ENCODE measurements at places on chromosomes 12 and 14. TPM values are rescaled to one million over a fixed set of nuclear protein-coding genes. Genes with fewer than 3 reads are reported as not detected.

The LRRC10 gene
- total RNA-seq = not detected

DNA sequence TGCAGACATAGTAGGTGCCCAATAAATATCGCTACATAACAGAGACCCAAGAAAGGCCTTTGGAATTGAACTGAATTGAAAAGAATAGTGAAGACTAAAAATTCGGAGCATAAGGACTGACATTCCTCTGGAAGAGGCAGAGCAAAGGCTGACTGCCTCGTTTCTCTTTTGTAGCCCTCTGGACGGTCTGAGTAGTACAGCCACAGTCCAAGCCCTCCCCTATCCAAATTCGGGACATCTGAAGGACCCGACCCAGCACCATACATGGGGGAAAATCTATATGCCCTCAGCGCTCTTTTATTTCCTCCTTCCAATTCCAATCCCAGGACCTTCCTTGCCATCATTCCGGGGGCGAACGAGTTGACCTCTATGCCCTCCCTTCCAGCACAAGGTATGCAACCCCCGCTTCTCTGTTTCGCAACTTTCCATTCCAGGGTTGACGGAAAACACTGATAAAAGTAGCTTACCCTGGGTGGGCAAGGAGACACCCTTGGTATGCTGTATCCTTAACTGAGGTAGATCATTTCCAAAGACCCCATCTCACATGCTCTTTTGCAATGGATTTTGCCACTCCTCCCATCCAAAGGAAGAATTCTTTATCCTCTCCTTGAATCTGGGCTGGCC lies 127.4 kb upstream of the MAP1LC3B2 start:
- no peak for DNase-seq

DNA sequence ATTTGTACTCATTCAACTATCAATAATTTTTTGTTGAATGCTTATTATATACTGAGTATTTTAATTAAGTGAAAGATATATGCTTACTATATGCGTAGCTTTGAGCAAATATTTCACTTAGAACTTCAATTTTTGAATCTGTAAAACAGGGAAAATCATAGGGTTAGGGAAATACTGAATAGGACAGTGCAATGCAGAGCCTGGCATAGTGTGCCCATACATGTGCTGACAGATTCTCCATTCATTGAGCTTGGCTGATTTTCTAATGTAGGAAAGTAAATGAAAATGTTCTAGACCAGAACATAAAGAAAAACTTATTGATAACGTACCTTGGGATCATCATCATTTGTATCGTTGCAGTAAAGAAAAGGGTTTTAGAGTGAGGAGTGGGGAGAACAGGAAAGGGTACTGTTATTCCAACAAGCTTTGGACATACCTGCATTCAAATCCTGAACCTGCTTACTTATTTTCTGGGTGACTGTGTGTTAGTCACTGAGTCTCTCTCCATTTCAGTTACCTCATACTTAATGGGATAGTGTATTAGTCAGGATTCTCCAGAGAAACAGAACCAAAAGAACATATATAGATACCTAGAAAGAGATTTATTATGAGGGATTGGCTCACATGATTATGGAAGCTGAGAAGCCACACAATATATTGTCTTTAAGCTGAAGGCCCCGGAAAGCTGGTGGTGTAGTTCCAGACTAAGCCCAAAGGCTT lies 436.4 kb downstream of the ADAMTS20 start:
- DNase-seq = no peak

DNA sequence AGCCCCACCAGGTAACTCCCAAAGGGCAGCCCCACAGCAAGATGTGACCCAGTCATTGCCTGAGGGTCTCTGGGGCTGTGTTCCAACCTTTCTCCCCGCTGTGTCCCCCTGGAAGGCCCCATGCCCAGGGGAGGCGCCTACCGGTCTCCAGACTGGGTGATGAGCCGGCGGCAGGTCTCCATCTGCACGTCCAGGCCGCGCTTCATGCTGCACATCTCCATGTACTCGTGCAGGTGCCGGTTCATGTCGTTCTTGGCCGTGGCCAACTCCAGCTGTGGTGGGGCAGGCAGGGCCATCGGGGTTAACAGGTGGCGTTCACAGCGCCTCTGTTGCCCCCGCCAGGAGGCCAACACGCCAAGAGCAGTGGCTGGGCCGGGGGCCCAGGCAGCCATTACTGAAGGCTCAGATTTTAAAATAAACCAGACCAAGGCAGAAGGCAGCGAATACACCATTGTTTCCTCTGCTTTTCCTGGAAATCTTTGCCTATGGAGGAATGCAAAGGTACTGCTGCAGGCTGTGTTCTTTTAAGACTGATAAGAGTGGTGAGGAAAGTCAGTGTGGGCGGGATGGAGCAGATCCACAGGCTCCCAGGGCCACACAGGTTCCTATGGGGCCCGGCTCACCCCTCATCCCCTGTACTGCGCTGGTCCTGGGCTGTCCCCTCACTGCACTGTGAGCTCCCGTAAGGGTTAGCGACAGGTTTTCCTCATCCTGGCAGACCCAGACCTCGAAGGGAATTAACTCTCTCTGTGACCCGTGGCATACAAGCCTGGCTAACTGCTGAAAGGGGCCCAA lies 7.3 kb downstream of the GAPDH start:
- DNase-seq = no peak

DNA sequence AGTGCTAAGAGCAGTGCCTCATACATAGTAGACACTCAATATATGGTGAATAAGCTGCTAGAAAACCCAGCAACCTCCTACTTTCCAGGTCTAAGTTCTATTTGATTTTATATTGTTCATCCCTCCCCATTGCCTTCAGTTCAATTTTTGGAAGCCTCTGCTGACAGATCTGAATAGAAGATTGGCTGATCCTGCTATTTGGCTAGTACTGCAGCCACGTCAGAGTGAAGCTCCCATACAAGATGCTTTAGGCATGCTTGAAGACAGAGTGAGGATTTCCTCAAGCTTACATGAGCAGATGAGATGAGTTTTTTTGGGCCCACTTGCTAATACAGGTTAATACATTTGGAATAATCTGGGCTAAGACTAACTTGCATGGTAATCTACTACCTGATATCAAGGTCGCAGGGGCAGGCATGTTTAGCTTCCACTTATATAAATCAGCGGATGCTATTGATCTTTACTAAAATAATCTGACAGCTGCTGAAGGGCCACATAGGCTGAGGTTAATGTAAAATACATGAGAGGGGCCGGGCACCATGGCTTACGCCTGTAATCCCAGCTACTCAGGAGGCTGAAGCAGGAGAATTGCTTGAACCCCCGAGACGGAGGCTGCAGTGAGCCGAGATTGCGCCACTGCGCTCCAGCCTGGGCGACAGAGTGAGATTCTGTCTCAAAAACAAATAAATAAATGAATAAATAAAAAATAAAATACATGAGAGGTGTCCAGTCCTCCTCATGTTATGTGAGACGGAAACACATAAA lies 15.9 kb upstream of the AEBP2 start:
- DNase-seq = no peak

DNA sequence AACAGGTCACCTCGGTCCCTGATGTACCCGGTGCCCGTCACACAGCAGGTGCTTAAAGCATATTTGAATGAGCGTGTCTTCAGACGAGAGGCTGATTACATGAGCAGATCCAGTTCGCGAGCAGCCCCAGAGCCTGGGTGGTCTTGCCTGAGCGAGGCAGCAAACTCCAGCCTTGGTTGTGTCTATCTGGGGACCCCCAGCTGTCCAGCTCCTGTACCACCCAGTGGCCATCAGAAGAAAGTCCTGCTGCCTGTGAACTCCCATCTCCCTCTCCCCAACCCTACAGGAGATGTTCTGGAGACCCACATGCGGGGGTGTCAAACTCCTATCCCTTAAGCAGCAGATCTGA lies 174.2 kb downstream of the PHETA1 start:
- no peak for DNase-seq

GRCh38 chr12:50785406-50786001 lies 21.6 kb downstream of the ATF1 start:
- no peak for DNase-seq

The IPO8 gene
- total RNA-seq = 48.7 TPM

DNA sequence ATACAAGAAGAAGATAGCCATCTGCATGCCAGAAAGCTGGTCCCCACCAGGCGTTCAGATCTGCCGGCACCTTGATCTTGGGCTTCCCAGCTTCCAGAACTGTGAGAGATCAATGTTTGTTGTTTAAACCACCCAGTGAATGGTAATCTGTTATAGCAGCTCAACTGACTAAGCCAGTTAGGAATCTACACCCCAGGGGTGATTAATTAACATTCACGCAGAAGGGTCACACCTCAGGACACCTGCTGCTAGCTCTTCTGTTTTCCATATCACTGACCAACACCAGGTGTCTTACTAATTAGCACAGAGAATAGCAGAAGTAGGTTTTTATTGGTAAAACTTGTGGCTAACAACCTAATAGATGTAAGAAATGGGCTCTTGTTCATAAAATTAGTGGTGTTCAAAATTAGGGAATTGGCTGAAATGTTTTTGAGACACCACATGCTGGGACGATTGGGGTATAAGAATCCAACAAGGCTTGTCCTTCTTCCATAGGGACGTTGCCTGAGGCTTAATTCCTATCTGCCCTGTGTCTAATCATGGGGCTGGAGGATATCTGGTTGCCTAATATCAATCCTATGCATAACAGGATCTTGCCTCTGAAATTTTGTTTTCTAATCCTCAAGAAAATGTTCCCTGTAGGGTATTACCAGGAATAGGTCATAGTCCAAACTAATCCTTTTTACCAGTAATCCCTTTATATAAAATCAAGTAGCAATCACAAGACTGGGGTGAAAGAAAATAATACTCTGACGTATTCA lies 42.0 kb upstream of the CHST11 start:
- DNase-seq = no peak

DNA sequence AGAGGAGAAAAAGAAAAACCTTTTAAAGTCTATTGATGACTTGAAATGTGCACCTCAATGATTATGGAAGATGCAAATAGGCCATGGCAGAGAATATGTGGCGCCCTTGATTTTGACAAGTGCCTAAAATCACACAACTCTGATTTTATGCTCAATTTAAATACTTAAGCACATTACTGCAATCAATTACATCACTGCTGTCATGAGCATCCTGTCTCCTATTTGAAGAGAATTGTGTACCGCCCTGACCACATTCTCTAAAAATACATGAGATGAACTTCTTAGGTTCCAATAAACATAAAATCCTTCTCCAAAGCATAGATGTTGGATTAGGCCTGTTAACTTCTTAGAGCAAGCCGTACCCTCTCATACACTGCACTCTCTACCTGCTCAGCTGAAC lies 1.6 kb downstream of the TXNDC16 start:
- DNase-seq = no peak

- DNase-seq = no peak
These were observed 1480.2 kb downstream of the AACS start for GRCh38 chr12:126545411-126545810.

DNA sequence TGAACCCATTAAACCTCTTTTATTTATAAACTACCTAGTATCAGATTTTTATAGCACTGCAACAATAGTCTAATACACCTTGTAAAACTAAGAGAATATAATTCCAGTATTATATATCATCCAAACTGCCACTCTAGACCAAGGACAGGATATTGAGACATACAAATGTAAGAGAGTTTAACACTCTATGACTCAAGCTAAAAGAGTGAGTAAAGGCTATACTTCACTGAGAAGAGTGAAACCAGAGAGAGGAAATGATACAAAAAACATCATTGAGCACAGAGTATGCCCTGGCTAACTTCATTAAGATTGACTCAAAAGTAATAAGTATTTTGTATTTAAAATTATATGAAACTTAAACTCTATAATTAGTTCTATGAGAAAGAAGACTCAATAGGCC lies 1951.9 kb upstream of the SEL1L start:
- no peak for DNase-seq

- no peak for DNase-seq
These were observed 149.9 kb downstream of the NRXN3 start for GRCh38 chr14:78319887-78320635.

- no peak for DNase-seq
These were observed 467.8 kb downstream of the MDGA2 start for GRCh38 chr14:47207617-47208016.

GRCh38 chr12:58916921-58917511 lies 3.3 kb downstream of the LRIG3 start:
- DNase-seq = no peak

DNA sequence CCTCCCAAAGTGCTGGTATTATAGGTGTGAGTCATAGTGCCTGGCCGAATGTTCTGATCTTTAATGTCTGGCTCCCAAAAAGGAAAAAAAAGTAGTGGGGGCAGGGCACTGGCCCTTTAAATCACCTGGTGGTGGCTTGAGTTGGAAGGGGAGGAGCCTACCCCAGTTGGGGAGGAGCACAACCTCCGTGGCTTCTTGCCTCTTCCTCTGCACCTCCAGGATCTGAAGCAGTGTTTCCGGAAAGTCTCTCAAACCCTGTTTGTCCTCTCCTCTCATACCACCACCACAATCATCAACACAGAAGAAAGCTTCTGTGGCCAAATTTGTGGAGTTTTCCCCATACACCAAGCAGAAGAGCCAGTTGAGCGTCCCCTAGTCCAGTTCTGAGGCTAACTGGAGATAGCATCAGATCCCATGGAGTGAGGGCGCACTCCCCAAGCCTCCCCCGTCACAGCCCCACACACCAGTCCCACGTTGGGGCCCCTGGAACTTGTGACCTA lies 24.3 kb upstream of the RCOR1 start:
- DNase-seq = peak; percentile 42

DNA sequence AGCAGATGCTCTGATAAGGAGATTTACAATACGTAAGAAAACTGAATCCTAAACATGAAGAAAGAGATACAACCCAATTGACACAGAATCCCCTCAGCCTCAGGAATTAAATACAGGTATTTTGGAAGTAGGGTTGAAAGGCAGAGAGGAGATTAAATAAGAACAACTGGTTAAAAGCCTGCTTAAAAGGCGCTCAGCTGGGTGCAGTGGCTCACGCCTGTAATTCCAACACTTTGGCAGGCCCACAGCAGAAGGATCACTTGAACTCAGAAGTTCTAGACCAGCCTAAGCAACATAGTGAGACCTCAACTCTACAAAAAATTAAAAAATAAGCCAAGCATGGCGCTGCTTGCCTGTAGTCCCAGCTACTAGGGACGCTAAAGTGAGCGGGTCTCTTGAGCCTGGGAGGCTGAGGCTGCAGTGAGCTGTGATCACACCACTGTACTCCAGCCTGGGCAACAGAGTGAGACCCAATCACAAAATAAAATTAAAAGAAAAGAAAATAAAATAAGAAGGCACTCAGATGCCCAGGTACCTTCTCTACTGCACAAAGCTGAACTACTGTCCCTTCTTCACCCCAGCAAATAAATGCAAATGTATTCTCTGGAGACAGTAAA lies 32.9 kb downstream of the MED13L start:
- DNase-seq = no peak

DNA sequence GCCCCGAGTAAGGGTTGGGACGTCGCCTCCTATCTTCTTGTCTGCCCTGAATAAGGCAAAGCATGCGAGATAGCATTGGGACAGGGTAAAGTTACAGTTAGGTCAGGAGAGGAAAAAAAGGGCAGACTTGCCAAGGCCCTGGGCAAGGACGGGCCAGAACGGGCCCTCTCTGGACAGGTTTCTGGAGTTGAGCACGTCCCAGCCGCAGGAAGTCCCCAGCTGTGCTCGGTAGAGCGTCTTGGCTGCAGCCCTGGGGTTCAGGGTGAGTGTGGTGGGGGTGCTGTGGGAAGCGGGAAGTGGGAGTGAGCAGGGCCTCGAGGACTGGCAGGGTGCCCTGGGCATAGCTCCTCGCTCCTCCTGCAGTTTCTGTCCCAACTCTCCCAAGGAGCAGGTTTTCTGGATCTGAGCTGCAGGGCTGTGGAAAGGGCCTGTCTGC lies 5.4 kb downstream of the RPS6KL1 start:
- DNase-seq = no peak
